ENCODE measurements at places on chromosomes 11 and 22.

DNA sequence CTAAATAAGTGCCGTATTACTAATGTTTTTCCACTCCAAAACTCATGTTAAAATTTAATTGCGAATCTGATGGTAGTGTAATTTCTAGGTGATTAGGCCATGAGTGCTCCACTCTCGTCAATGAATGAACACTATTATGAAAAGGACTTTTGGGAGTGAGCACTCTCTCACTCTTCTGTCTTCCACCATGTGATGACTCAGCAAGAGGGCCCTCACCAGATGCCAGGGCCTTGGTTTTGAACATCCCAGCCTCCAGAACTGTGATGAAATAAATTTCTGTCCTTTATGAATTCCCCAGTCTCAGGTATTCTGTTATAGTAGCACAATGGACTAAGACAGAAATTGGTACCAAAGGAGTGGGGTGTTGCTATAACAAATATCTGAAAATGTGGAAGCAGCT, 8.1 kb downstream of the JRKL start:
- no peak for DNase-seq

GRCh38 chr11:128052912-128053641, 534.3 kb downstream of the ETS1 start:
- DNase-seq: no peak

DNA sequence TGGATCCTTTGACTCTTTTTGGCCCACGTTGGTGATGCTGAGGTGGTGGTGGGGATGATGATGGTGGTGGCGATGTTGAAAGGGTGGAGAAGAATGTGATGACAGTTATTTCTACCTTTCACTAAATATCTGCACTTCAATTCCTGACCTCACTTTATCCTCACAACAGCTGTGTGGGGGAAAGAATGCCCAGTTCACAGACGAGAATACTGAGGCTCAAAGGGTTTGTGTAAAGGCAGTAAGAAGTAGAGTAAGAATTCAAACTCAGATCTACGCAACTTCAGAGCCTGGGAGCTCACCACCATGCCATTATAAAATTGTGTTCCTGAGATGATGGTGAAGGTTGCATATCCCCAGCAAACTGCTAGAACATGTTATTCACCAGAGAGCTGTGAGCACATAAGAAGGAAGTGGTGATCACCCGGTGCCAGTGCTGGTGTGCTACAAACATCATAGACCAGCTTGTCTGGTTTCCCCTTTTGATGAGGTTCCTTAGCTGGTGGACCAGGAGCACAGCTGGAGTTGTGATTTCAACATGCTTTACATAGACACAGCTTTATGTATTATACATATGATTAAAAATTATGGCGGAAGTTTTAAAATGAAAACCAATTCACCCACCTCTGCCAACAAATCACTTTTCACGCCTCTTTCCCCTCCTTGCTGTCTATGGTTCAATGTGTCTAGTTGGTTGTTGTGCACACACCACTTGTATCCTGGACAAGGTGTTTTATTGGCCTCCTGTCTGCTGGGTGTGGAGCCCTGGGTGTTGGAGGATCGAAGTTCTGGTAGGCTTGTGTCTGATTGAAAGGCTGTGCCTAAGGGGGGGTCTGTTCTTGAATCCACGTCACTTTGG, 6.2 kb downstream of the ST14 start:
- DNase-seq: no peak

DNA sequence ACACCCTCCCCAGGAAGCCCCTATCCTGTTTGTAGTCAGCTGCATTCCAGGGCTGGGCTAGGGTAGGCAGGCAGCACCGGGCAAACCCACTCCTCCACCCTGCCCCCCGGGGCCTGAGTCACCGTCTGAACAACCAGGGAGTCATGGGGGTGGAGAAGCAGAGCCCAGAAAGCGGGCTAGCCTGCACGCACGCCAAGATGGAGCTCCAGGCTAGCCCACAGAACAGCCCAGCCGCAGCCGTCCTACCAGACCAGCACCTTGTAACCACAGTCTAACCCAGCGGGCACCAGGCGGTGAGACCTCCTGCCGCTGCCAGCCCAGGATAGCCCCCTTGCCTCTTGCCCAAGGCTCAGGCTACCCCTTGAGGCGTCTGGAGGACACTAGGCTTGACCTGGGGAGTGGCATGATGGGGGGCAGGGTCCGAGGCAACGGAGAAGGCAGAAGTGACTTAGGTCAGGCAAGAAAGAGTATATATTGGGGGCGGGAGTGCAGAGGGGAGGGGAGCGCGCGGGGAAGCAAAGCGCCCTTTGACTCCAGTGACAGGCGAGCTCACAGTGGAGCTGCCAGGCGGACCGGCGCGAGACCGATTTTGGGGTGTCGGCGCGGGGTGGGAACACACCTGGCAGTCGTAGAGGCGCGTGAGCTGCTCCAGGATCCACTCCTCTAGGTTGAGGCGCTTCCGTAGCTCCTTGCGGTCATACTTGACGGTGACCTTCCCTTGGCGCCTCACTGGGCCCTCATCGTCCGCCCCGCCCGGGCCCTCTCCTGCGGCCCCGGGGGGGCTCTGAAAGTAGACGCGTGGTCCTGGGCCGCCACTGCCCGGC, 734 bp downstream of the PPP1R14B start:
- peak; percentile 39 for DNase-seq

DNA sequence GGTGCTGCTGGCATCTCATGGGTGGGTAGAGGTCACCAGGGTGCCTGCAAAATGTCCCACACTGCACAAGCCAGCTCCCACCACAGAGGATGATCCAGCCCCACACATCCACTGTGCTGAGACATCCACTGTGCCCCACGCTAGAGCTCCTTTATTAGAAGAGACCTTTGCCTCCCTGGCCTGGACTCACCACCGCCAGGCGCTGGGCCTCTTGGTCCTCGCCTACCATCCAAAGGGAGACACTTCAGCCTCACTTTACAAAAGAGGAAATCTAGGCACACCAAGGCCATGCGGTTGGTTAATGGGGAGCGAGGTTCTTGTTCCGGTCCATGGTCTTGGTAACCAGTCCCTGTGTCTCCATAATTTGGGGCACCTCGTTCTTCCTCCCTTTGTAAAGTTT, 3.4 kb upstream of the ANO1 start:
- no peak for DNase-seq

DNA sequence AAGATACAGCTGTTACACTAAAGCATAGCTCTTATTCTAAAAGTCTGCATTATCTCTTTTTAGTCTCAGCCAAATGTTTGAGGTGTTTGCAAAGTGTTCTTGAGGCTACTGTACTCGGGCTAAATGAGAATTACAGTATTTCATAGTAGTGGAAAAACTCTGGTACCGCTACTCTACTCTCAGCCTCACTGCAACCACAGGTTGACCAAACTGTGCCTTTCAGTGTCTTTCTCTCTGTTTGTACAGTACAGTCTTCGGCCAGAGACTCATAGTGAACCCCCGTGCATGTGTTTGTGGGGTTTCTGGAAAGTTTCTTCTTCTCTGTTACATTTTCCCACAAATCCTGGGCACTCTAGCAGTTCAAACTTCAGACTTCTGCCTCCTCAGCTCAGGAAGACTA, 7.4 kb upstream of the LUZP2 start:
- no peak for DNase-seq

- no peak for DNase-seq
Observed at GRCh38 chr11:61961570-61962212, 5.7 kb downstream of the FTH1 start.

DNA sequence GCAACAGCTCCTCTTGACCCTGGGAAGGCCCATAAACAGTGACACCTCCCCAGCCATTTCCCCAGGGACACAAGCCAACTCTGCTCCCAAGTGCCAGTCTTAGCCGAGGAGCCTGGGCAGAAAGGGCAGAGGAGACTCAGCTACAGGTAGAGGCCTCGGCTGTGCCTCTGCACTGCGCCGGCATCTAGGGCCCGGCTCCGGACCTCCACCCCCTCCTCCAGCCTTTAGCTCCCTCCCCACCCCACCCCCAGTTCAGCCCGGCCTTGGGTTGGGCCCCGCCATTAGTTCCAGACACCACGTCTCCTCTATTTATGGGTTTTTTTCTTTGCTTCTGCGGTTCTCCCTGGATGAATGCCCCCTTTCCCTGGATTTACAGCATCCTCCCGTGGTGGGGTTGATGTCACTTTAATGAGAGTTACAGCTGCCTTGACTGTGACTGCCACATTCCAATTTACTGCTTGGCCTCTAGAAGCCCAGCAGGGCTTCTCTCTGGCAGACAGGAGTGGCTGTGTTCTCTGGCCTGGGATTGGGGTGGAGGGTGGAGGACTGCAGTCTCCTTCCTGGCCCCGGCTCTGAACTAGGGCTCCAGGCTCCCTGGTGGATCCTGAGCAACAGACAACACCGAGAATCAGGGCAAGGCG, 13.5 kb upstream of the OAF start:
- DNase-seq: no peak

DNA sequence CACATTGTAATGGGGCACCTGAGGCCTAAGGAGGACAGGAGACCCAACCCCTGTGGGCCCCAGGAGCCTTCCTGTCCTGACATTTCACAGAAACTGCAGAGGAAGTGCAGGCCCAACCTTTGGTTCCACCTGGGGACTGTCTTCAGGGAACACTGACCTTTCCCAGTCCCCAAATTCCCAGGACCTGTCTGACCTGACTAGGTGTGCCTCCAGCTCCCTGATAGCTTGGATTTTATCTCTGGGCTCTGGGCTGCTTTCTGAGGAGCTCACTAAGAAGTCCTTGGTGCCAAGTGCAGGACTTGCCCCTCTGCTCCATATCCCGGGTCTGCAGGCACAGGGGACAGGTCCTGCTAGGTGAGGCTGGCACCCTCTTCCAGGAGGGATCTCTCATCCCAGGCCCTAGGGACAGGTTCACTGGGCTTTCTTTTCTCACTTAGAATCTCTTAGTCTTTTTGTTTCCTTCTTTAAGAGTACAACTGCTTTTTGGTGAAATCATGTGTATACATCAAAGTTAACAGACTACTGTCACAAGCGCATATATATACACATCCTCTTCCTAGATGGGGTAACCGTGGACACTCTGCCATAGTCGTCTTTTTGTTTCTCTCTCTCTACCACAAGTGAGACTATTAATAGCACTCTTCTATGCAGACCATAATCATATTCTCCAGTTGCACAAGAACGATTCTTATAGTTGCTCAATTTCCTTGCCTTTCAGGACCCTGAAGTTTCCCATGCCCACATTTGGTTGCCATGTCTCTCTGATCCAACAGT, 72.0 kb upstream of the IGLL5 start:
- no peak for DNase-seq

Data from activated T-helper 1 cell treated with anti-CD3 and anti-CD28 coated beads, Interleukin-2, amount 50 U/mL, for 16 hours (primary cell).